SK-MEL-5 (cell line): ENCODE measurements at places on chromosomes 12 and 14. TPM values are rescaled to one million over a fixed set of nuclear protein-coding genes. Genes with fewer than 3 reads are reported as not detected.

SRRM4 gene
- total RNA-seq: not detected in 2 replicates

PIWIL1 gene
- not detected in 2 replicates for total RNA-seq

GPR68 gene
- total RNA-seq: not detected in 2 replicates

SLC25A47 gene
- total RNA-seq: 0.29 TPM in 1 of 2 replicates, not detected in the other

GRCh38 chr12:81874586-81874985, 115.4 kb upstream of the PPFIA2 start:
- no peak for DNase-seq

GRCh38 chr14:61322799-61323290, 1.5 kb downstream of the PRKCH start:
- DNase-seq: peak; percentile 29

RDH11 gene
- total RNA-seq: 116 and 119 TPM in 2 replicates

RFLNA gene
- not detected in 2 replicates for total RNA-seq

GRCh38 chr12:84069699-84070098, 842.9 kb downstream of the SLC6A15 start:
- no peak for DNase-seq

- peak; percentile 46 for DNase-seq
Measured at GRCh38 chr12:89225808-89226411, 126.4 kb downstream of the DUSP6 start.

GRCh38 chr12:71183018-71183417, 25.2 kb upstream of the TSPAN8 start:
- no peak for DNase-seq

DNA sequence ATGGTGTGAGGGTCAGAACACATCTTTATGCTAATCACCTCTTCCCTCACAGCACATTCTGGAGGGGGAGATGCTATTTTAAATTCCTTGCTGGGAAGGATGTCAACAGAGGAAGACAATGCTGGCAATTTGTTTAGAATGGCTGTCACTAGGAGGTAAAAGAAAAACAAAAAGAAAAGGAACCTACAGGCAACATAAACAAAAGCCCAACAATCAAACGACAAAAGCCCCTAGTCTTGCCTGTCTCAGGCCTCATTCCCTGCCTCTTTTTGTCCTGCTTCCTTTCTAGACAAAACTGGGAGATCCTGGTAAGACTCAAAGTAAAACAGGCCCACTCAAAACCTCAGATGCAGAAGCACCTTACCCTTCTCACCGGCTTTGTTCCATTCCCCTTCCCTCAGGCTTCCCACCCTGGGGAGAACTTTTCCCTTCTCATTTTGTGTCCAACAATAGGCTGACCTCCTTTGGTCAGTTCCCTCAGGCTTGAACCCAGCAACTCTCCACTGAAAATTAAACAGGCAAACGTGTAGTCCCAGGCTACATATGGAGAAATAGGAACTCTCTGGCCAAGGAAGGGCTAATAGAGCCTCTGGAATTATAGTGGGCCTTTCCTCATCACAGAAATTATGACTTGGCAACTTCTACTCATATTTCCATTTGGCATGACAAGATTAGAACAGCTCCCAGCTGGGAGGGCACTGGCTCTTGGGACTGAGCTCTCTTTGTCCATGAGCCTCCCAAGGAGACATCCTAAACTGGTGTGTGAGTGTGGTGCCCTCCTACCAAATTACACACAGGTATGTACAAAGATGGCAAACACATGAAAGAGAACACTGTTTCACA, 193.0 kb downstream of the MON2 start:
- no peak for DNase-seq

LRRC74A gene
- not detected in 2 replicates for total RNA-seq

GRCh38 chr12:119784673-119785072, 92.4 kb downstream of the CIT start:
- DNase-seq: no peak

GRCh38 chr12:38898001-38898684, 7.2 kb downstream of the CPNE8 start:
- DNase-seq: peak; percentile 28

DNA sequence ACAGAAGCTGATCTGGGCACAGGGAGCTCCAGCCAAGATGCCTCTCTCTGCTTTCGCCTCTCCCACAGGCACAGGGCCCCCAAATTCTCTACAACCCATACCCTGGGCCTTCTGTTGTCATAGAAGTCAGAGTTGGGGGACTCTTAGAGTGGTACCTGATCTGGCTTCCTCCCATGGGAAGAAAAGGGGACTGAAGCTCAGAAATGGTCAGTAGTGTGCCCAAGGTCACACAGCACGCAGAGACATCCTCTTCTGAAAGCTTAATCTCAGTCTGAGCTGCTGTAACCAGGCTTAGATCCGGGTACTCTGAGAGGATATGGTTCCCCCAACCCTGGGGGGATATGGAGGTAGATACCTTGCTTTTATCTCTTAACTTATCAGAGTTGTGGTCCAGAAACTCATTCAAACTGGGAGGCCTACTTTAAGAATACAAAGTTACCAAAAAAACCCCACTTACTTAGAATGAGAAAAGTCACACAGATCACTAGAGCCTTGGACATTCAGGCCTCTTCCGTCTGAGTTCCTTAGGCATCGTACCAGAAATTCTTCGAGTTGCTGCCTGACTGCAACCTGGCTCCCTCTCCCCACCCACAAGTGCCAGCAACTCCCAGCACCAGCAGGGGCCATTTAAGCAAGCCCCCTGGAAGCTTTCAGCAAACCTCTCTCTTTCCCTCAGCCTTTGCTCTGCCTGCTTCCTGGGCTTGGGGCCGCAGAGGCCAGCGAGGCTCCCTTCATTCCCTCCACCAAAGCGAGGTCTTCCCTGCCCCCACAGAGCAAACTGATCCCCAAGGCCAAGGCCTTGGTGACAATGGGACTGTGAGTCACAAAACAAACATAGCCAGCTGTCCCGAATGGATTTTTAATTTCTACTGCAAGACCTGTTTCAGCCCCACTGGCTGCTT, 13.9 kb downstream of the KRT7 start:
- DNase-seq: no peak

- DNase-seq: no peak
Measured at GRCh38 chr12:2456813-2457186, 338.0 kb upstream of the FKBP4 start.

KRT85 gene
- total RNA-seq: not detected in 2 replicates

- no peak for DNase-seq
Measured at GRCh38 chr12:77625441-77625840, 205.3 kb upstream of the NAV3 start.

DNA sequence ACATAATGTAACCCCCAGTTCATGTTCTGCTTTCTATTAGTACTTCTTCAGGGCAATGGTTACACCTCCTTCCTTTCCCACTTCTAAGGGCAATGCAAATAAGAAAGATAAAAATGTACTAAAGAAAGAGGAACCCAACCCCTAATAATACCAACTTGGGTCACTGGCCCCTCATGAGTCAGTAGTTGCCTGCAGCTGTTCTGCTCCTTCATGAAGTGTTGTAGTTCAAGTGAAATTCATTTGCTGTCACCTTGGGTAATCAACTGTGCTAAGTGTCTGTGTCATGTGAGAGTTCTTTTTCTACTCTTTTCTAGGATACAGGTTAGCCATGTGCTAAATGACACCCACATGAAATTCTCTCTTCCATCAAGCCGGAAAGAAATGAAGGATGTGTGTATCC, 91.8 kb downstream of the PLXNC1 start:
- no peak for DNase-seq

GRCh38 chr14:88597601-88598000, 34.8 kb downstream of the ZC3H14 start:
- DNase-seq: no peak

RNU4-1 gene
- total RNA-seq: not detected in 2 replicates

DNA sequence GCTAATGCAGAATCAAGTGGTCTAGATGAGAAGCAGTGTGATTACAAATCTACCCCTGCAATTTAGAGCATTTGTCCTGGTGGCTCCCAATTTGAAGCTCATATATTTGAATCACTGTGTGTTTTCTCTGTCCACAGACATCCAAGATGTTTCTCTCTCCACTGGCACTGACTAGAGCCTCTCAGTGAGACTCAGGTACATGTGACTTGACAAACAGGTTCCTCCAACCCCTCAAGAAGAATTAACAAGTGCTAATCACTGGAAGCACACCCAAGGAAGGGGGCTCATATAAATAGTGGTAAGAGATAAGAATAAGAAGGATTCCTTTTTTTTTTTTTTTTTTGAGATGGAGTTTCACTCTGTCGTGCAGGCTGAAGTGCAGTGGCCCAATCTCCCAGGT, 20.5 kb downstream of the OR10G2 start:
- DNase-seq: no peak

- DNase-seq: peak; percentile 27
Measured at GRCh38 chr14:89899917-89900663, 54.4 kb downstream of the EFCAB11 start.

DNA sequence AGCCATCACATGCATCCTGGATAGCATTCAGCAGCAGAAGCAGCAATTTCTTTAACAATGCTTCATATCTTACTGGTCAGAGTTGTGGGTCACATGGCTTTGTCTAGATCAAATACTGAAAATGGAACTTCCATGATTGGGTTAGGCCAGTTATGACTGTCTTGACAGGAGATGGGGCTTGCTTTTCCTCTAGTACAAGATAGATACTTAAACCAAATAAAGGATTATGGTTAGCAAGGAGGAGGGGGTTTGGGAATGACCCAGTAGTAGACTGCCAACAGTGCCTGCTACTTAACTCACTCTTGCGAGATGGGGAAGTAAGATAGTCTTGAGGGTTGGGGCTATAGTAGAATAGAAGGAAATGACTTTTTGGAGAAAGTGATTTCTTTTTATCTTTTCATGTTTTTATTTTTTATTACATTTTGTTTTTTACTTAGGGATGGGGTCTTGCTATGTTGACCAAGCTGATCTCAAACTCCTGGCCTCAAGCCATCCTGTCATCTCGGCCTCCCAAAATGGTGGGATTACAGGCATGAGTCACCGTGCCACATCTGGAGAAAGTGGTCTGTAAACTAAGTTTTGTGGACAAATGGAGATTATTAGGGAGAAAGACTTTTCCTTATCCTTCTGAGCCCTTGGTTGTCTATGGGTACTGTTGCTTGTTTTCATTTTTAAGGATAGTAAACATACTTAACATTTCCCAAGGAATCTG, 37.6 kb downstream of the WNK1 start:
- no peak for DNase-seq

CPM gene
- total RNA-seq: 15.0 and 18.2 TPM in 2 replicates

TRHDE gene
- total RNA-seq: not detected in 2 replicates

- DNase-seq: no peak
Measured at GRCh38 chr12:16606991-16607390, 1.0 kb upstream of the LMO3 start.

HCAR1 gene
- total RNA-seq: not detected in 2 replicates

GRCh38 chr12:1791104-1791841, 29.1 kb upstream of the LRTM2 start:
- DNase-seq: peak; percentile 80

DNA sequence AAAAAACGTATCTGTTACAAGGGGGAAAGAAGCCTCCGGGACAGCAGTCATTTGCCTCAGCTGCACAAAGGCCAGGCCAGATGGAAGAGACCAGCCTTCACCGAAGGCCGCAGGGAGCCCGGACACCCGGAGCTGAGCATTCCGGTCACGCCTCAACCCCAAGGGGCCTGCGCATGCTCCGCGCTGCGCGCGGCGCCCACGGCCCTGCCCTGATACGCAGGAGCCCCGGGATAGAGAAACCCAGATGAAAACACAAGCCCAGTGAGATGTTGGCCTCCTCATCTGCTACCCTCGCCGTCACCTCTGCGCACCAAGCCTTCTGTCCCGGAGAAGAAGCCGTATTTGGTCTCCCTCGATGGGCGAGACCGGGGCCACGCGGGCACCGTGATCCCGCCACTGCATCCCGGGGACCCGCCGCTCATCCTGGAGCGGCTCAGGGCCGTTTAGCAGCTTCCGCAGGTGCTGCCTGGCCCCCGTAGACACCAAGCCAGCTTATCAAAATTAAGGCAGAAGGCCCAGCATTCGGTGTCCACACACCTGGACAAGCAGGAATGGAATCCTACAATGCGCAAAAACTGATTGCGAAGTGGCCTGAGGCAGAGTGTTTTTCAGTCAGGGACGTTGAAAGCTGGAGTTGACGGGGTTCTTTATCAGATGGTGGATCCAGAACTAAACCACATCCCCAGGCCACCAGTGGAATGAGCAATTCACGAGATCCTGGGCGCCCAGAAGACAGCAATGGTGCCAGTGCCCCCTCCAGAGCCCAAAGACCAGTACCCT, 2.6 kb downstream of the OR8S1 start:
- no peak for DNase-seq

DNA sequence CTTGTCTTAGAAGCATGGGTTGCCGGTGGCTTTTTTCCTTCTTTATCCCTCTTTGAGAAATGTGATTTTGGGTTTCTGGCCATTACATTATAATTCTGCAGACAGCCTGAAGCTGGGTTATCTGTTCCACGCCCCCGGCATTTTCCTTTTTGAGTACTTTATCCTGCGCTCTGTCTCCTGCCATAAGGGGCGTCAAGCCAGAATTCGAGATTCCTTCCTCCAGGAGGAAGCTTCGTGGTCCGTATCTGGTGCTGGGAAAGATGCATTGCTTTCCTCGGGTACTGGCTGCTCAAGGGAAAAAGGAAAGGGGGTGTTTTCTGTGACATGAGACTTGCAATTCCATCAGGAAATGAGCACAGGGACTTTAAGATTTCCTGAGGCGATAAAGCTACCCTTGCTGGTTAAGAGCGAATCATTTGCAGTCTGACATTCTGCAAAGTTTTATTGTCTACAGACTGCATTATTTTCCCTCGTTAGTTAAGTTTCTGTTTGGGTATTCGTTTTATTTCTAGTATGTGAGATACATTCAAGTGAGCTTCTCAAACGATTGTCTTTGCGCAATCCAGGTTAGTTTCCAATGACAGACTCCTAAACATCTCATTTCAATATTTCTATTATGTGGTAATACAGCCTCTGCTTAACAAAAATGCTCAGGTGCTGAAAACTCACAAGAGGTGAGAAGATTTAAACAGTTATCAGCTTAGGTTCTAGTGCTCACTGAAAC, 694 bp downstream of the AKAP5 start:
- peak; percentile 28 for DNase-seq

DNA sequence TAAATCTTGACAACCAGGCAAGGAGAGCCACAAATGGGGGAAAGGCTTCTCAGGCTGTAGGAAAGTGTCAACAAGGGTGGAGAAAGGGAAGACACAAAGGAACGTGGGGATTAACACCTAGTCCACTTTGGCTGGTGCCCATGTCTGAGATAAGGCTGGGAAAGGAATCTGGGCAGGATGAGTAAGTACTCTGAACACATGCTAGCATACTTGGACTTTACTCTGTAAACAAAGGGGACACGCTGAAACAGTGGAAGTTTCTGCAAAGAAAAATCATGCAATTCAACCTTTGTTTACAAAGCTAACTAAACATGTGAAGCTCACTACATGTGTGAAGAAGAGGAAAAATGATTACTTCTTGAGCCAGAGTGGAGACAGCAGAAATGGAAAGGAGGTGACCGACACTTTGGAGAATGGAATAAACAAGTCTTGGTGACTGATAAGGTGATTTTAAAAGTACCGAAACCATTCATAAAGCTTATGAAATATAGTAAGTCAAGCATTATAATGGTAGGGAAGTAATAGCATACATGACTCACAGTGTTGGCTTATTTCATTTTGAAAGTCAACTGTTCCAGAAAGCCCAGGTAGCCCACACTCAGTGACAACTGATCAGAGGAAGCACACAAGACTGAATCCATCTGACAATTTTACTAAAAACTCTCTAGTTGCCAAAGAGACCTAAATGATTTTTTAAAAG, 13.2 kb downstream of the CPNE8 start:
- no peak for DNase-seq
